ENCODE measurements at places on chromosomes 12 and 14.
A peak's percentile ranks its signal among the peaks of the same experiment; 100 is the strongest.

- DNase-seq, result no peak
Measured at GRCh38 chr12:48671231-48671856, 10.7 kb downstream of the KANSL2 start.

GRCh38 chr14:103057028-103057371 lies 349 bp downstream of the CDC42BPB start:
- DNase-seq, result no peak

DNA sequence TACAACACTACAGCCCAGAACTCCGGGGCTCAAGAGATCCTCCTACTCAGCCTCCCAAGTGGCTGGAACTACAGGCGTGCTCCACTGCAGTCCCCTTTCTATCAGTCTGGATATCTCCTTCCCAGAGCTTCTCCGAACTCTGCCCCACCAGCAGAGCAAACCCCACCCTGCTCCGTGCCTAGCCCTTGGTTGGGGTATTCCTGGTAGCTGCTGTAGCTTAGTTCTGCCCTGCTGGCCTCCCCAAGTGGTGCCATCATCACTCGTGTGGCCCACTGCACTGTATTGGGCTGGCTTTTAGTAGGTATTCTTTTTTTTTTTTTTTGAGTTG lies 9.5 kb downstream of the HSP90AA1 start:
- peak; percentile 36 for DNase-seq

DNA sequence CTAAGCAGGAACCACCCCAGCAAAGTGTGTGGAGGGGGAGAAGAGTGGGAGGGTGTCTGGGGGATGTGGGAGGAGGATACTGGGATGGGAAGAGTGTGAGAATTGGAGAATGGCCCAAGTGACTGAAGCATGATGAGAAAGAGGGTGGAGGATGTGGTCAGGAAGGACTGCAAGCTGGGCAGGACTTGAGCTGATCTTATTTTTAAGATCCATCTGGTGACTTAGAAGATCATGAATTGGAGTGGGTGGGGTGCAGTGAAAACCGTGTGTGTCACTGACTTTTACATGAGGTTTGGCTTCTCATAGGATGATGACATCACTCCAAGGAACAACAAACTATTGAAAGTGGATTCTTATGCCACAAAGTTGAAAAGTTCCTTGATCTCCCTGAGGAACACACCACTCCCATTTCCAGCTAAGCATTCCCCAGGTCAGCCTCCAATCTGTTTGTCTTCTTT lies 287.5 kb downstream of the GALC start:
- no peak for DNase-seq

- no peak for DNase-seq
Measured at GRCh38 chr12:29617407-29617803, 119.9 kb upstream of the OVCH1 start.

- DNase-seq, result no peak
Measured at GRCh38 chr12:34311337-34311736, 289.0 kb downstream of the ALG10 start.

DNA sequence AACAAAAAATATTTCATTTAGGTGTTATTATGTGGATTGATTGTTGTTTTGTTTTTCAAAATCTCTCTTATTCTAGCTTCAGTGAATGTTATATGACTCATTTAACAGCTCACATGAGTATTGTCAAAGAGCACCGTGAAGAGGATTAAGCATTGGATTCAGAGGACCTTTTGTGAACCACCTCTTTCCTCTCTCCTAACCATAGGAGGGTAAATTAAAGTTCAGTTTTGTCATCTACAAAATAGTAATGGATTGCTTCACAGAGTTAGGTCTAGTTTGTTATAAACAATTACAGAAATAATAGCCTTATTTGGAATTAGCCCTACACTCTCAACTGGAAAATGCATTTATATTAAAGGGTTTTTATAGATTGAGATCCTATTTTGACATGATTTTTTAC lies 962 bp upstream of the KERA start:
- DNase-seq, result no peak

All from D341Med (cell line).